ENCODE measurements at places on chromosomes 5 and 9.

- no peak for DNase-seq
Measured at GRCh38 chr5:10432059-10433008, 9.3 kb upstream of the ROPN1L start.

DNA sequence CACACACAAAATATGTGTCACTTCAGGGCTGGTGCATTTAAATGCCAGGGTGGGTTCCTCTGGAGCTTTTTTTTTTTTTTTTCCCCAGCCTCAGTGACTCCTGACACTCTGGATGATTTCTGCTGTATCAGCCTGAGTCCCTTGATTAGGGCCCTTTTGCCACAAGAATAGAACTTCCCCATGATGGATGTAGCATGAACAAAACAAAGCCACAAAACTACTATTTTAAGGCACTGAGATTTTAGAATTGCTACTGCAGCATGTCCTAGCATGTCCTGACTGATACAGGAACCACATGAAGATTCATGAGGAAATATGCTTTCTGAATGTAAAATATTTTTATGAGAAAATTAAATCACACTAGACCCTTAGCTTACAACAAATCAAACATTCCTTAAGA lies 13.9 kb upstream of the ADGRD2 start:
- no peak for DNase-seq

GRCh38 chr5:104170926-104171325 lies 608.3 kb upstream of the NUDT12 start:
- DNase-seq, result no peak

DNA sequence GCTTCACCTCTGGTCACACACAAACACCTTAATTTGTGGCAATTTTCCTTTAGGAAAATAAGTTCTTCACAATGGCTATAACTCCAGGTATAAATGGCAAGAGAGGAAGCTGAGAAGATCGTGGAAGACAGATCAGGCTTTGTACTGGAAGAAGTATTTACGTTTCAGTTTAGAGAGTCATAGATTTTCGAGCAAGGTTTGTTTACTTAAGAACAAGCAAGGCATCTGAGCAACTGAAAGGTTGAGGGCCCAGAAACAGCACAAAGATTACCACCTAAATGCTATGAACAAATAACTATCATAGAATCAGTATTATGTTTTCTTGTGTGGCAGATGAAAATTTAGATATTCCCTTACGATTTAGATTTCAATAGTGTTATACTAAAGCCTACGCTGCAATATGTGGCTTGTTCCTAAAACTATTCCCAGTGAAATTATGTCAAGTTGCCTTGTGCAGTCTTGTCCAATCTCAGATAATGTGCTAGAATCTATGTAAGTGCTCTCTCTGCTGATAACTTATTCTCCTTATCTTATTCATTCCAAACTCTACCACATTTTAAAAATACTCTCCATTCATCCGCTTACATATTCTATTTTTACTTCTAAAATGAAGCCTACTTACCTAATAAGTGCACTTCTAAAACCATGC lies 6.7 kb downstream of the SLCO4C1 start:
- DNase-seq, result no peak

DNA sequence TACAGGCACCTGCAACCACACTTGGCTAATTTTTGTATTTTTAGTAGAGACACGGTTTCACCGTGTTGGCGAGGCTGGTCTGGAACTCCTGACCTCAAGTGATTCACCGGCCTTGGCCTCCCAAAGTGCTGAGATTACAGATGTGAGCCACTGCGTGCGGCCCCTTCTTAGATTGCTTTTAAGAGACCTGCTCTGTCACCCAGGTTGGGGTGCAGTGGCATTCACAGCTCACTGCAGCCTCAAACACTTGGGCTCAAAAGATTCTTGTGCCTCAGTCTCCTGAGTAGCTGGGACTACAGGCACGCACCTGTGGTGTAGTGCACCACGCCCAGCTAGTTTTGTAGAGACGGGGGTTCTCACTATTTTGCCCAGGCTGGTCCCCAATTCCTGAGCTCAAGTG lies 11.0 kb downstream of the HSPA9 start:
- DNase-seq, result no peak

DNA sequence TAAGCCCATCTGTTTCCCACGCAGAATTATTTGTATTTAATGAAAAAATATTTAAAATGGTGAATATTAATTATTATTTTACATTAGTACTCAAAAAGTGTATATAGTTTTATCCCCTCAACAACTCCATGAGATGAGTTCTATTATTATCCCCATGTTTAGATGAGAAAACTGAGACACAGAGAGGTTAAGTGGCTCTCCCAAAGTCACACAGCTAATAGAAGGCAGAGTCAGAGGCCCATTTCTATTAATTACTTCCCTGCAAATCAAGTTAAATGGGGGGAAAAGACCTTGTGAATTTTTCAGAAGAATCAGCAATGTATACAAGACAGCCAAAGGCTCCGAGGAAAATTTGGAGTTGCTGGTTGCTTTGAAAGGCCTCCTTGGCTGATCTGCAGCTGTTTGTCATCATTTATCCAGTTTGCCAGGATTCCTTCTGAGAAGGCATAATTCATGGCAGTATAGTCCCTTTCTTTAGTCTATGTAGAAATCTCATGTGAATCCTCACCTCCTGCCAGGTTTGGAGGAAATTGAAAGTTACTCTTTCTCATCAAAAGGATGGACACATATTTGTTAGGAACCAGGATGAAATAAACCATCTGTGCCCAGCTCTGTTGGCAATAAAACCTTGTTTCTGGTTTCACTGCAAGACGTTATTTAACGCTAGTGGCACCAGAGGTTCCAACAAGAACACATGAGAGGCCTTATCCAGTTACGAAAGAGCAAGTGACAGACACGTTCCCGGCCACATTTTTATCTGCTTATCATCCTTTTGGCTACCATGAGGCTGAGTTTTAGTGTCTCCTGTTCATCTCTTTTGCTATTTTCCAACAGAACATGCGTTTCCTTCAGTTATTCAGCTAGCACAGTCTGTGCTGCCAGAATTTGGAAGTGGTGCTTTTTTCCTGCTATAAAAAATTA lies 621 bp downstream of the FYB1 start:
- DNase-seq, result no peak

DNA sequence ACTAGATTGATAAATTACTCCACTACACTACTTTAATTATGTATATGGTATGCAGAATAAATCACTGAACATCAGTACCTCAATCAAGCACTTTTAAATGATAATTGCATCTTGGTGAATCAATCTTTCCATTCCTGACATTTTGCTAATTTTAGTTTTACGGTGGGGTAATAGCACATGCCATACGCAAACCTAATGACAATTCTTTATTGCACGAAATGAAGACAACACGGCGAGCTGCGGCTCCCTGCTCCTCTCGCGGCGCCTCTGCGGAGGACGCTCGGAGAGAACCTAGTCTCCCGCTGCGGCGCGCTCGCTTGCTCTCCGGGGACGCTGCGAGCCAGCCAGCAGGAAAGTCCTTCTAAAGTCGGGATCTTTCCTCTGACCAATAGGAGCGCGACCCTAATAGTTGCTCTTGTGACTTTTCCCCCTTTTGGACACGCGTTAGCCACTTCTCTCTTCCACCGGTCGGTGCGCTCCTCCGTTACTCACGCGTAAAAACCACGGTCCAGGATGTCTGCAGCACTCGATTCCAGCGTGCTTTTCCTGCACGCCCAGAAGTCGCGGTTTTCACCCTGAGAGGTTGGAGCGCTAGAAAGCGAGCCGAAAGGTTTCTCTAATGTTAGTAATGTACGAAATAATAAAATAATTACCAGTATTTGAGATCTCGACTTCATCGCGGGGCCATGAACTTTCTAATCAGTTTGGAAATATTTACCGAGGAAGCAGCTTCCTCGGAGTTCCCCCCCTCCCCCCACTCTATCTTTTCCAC lies 1.0 kb upstream of the MEF2C start:
- DNase-seq, result no peak

GRCh38 chr9:76374783-76375559 lies 19.3 kb downstream of the RFK start:
- no peak for DNase-seq

DNA sequence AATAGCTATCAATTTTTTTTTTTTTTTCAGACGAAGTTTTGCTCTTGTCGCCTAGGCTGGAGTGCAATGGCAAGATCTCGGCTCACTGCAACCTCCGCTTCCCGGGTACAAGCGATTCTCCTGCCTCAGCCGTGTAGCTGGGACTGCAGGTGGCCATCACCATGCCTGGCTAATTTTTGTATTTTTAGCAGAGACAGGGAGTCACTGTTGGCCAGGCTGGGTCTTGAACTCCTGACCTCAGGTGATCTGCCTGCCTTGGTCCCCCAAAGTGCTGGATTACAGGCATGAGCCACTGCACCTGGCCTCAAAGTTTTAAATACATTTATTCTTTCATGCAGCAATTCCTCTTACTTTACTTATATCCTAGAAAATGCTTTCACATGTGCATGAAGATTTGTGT lies 17.6 kb downstream of the TRIM14 start:
- DNase-seq, result no peak

GRCh38 chr5:124742983-124743601 lies 3.3 kb downstream of the ZNF608 start:
- DNase-seq, result no peak

GRCh38 chr9:129077236-129077635 lies 3.7 kb upstream of the DOLPP1 start:
- DNase-seq, result no peak

GRCh38 chr9:88706193-88707113 lies 171.5 kb downstream of the NXNL2 start:
- DNase-seq, result no peak

DNA sequence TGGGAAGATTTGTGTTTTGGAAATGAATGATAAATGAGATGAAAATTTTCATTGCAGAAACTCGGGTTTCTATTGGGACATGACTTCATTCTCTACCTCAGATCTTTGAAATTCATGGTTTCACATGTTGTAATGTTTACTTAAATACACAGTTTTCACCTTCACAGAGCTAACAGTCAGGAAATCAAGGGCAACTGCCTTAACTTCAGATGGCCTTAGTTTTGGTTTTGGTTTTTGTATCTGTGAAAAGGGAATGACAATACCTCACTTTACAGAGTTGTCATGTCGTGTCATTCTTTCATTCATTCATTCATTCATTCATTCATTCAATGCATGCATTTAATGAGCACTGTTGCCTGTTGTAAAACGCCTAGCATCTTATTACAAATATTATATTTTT lies 41.9 kb downstream of the NIM1K start:
- DNase-seq, result no peak

DNA sequence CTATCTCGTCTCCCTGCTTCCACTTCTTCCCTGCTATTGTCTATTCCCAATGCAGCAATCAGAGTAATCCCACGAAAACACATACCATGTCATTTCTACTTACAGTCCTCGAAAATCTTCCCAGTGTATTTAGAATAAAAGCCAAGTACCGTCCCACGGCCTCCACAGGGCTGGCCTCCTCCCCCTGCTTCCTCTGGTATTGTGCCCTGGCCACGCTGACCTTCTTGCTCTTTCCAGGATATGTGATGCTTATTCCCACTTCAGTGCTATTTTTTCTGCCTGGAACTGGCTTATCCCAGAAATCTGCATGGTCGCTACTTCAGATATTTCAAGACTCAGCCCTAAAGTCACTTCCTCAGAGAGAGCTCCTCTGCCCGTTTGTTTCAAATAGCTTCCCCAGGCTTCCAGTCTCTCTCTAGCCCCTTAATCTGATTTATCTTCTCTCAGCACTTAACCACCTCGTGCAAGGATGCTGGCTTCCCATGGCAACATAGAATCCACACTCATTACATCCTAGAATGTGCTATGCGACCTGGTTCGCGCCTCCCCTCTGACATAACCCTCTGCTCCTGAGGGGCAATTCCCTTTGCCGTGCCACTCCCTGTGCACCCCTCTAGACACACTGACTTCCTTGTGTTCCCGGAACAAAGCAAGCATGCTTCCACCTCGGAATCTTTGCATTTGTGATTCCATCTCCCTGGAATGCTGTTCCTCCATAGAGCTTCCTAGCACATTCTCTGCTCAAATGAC lies 365.9 kb downstream of the ZSWIM6 start:
- no peak for DNase-seq

- DNase-seq, result no peak
Measured at GRCh38 chr5:157812086-157812485, 46.9 kb downstream of the CLINT1 start.

- DNase-seq, result no peak
Measured at GRCh38 chr5:139222346-139222745, 24.2 kb upstream of the SIL1 start.

- no peak for DNase-seq
Measured at GRCh38 chr5:133928587-133929393, 39.6 kb downstream of the C5orf15 start.

- DNase-seq, result no peak
Measured at GRCh38 chr5:54678737-54679136, 161.2 kb downstream of the SNX18 start.

DNA sequence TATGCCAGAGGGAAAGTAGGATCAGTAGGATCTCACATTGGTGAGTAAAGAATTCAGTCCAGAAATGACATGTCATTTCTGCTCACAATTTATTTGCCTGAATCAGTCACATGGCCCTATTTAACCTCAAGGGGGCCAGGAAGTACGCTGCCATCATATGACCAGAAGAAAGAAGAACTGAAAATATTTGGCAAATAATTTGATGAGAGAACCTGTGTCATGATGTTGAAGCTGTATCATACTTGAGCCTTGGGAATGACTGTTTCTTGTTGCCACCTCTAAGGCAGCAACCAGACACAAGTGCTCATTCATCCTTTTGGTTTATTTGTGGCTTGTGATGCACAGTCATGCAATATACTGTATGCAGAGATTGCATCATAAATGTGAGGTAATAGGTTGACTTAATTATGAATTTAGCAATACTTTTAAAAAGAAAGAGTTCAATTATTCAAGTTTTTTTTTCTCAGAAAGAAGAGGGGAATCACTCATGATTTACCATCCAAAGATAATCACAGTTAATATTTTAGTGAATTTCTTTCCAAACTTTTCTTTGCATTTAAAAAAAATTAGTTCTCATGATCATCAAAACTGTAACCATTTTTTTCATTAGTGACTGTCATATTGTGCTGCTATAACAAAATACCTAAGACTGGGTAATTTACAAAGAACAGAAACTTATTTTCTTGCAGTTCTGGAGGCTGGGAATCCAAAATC lies 8.2 kb upstream of the ZFYVE16 start:
- no peak for DNase-seq

DNA sequence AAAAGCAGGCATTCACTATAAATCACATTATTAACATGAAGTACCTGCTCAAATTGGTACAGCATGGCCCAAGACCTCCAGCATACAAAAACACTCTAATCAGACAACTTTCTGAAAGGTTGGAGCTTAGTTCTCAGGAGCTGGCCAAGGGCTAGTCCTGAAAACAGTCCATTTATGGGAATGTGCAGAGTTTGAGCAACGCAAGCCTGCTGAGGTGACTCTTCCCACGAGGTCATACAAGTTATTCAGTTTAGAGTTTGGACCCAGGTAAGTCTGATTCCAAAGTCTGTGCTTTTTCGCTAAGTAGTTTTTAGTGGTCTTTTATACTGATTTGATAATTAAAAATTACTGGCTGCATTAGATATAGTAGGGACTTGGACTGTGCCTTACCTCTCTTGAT lies 52.6 kb downstream of the AP3S1 start:
- no peak for DNase-seq
